HEK293T (cell line): ENCODE measurements at places on chromosomes 5 and 9.
A peak's percentile ranks its signal among the peaks of the same experiment; 100 is the strongest.

DNA sequence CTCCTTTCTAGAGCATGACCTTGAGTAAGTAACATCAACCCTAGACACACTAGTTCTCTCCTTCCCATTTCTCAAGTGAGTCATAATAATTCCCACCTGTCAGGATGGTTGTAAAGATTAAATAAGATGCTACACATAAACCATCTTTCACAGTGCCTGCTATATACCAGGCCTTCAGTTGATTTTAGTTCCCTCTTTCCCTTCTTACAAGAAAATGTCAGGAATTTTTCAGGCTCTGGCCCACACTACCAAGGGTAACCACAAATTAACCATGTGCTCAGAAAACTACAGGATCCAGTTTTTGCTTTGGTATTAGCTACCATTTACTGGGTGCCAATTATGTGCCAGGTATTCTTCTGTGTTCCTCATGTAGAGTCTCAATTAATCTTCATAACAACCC lies 42.7 kb upstream of the RARS1 start:
- DNase-seq: no peak

- no peak for DNase-seq
Measured at GRCh38 chr5:68269820-68270219, 54.3 kb downstream of the PIK3R1 start.

DNA sequence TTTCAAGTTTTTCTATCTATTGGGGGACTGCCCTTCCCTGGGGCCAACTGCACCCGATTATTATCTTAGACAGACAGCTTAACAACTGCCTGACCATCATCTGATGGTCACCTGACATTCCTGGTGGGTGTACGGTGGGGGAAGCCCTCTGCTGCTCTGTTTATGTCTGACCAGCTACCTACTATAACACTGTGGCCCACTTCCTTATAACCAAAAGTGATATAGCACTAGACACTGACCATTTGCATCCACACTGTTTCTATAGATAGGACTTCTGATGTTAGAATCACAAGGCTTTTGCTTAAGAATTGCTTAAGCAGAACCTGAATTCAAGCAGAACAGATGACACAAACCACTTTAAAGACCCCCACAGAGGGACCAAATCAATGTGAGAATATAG lies 110.5 kb upstream of the RAI14 start:
- DNase-seq: no peak

DNA sequence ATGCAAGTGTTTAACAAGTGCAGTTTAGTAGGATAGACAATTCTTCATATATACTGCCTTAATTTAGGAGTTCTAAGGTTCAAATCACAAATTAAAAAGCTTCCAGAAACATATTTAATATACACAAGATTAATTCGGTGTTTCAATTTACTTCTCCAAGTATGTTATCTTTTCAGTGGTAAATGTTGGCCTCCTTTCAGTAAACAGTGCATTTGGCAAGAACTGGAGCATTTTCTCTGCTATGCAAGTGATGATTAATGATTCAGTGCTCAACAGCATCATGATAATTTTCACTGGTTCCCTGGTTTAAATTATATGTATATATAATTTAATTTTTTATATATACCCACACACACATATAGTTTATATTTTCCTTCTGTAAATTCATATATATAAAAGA lies 541.7 kb downstream of the EFNA5 start:
- DNase-seq: no peak

GRCh38 chr5:122156724-122157325 lies 27.5 kb downstream of the ZNF474 start:
- DNase-seq: peak; percentile 26

- peak; percentile 7 for DNase-seq
Measured at GRCh38 chr5:117394506-117395157, 820.0 kb upstream of the SEMA6A start.

DNA sequence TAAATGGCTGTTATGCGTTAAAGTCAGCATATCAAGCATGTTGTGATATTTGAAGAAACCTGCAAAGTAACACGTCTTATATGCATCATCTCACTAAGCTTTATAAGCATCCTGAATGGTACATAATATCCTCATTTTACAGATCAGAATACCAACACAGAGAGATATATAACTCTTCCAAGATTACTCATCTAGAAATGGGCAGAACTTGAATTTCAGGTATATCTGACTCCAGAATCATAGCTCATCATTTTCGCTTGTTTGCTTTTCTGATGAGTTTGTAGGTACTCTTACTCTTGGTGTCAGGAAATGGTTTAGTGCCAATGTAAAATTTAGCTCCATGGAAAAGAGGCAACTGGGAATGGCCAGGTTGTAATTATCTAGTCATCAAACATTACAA lies 232.3 kb upstream of the ANKH start:
- no peak for DNase-seq
